T-helper 22 cell (primary cell): ENCODE measurements at places on chromosomes 6 and 20.

DNA sequence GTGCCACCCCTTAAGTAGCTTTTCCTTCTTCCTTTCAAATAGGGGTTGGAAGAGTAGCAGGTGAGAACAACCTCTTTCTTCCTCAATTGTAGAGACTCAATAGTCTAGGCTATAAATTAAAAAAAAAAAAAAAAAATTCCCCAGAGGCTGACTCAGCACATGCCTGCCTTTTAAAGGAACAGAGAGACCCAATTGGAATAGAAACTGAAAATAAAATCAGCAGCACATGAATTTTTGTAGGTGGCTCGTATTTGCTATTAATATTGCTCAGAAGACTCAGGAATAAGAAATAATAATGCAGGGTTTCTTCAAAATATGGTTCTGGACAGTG lies 19.3 kb downstream of the TOP1 start:
- no peak for DNase-seq

DNA sequence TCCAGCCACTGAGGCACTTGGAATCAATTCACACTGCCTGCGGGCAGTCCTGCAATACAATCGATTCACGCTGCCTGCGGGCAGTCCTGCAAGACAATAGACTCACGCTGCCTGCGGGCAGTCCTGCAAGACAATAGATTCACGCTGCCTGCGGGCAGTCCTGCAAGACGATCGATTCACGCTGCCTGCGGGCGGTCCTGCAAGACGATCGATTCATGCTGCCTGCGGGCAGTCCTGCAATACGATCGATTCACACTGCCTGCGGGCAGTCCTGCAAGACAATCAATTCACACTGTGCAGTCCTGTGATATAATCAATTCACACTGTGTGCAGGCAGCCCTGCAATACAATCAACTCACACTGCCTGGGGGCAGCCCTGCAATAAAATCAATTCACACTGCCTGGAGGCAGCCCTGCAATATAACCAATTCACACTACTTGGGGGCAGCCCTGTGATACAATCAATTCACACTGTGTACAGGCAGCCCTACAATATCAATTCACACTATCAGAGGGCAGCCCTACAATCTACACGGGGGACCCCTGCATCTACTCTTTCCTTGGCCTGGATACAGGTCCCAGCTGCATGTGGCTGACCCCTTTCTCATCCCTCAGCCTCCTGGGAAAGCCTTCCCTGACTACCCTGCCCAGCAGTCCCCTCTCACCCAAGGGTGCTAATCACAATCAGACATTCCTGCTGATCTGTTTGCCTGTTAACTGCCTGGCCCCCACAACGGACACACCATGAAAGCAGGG lies 10.4 kb downstream of the TAF4 start:
- DNase-seq: no peak

DNA sequence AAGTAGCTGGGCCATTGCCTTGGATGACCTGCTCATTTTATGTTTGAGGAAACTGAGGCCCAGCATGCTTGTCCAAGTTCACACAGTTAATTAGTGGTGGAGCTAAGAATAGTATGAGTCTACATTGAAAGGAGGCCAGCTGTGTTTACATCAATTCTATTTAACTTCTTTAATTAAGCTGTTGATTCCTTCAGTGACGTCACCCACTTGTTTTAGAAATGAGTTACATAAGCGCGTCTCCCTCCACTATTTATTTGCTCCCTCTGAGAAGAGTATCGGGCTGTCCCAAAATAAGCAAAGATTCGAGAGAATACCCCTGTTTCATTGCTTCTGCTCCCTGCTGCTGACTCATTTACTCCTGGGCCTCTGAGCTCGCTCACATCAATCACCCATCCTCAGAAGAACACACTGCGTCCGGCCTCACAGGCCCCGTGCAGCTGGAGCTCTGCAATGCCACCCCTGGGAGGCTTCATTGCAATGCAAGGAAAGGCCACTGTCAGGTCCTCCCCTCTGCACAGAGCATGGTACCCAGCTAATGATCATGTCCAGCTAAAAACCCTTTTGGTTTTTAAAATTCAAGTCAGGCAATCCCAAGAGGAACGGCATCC lies 74.8 kb upstream of the BMP2 start:
- DNase-seq: no peak

- no peak for DNase-seq
Measured at GRCh38 chr6:149560736-149561135, 5.4 kb upstream of the GINM1 start.

DNA sequence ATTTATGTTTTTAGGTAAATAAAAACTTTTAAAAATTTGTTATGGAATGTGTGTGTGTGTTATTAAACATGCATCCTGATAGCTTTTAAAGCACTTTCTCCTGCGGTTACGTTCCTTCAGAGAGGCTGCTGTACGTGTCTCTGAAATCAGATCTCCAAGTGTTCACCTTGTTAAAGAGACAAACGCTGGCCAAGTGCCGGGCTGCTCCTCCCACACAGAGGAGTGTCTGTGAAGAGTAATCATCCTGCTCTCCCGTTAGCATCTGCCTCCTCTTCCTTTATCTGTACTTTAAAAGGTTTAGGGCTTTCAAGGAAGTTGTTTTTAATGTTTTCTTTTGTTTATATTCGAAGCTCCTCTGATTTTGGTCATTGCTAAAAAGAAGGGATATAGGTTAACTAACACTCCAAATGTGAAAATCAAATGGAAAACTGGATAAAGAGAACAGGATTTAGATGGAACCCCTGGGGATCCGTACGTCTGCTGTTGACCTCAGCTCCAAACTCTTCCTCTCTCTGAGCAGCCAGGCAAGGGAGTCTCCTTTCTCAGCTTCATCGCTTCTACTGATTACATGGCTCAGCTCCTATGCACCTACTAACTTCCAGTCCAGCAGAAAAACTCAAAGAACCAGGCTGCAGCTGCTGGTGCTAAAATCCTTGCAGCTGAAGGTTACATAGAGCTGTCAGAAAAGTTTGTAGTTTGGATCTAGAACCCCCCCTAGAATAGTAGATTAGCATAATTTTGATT lies 20.0 kb downstream of the IRF4 start:
- DNase-seq: no peak
